ENCODE measurements at places on chromosomes 3 and 15. TPM values are rescaled to one million over a fixed set of nuclear protein-coding genes. Genes with fewer than 3 reads are reported as not detected.

Gene SCG5
- 1.8 TPM for total RNA-seq

Gene ATOSA
- 12.2 TPM for total RNA-seq

Gene SCAMP5
- 1.8 TPM for total RNA-seq

Gene ITGB5
- 170 TPM for total RNA-seq

Gene STT3B
- 85.9 TPM for total RNA-seq

Gene PLAAT1
- 9.4 TPM for total RNA-seq

Gene SEMA6D
- 0.40 TPM for total RNA-seq

Gene GOLGA8K
- not detected for total RNA-seq

Gene ITGA11
- 11.4 TPM for total RNA-seq

GRCh38 chr15:70318594-70319465 lies 221.1 kb upstream of the TLE3 start:
- peak; percentile 42 for DNase-seq

DNA sequence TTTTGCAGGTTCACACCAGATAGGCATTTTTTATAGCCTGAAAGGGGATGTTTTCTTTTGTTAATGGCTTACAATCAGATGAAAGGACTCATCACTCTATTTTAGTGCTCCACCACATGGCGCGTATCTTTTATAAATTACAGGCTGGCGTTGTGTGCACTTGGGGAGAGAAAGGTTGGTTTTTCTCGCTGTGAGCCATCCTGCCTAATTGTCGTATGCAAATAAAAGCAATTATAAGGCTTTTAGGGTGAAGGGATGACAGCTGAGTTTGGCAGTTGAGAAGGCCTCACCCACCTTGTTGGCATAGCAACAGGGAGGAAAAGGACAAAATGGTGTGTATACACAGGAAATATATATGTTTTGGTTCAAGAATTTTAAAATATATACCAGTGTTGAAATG lies 268.0 kb downstream of the NR2F2 start:
- DNase-seq = no peak

- peak; percentile 88 for DNase-seq
Measured at GRCh38 chr3:42376344-42376798, 34.0 kb downstream of the LYZL4 start.

GRCh38 chr15:70206668-70207067 lies 109.0 kb upstream of the TLE3 start:
- no peak for DNase-seq

DNA sequence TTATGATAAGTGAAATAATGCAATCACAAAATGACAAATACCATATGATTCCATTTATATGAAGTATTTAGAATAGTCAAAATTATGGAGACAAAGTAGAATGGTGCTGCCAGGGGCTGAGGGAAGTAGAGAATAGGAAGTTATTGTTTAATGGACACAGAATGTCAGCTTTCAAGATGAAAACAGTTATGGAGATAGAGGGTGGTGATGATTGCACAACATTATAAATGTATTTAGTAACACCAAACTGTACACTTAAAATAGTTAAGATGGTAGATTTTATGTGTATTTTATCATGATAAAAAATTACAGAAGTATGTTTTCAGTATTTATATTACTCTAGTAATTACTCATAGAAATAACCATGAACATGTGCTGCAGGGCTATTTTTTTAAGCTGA lies 100.8 kb upstream of the AZI2 start:
- no peak for DNase-seq

GRCh38 chr3:50649451-50649931 lies 25.2 kb upstream of the DOCK3 start:
- DNase-seq = no peak

DNA sequence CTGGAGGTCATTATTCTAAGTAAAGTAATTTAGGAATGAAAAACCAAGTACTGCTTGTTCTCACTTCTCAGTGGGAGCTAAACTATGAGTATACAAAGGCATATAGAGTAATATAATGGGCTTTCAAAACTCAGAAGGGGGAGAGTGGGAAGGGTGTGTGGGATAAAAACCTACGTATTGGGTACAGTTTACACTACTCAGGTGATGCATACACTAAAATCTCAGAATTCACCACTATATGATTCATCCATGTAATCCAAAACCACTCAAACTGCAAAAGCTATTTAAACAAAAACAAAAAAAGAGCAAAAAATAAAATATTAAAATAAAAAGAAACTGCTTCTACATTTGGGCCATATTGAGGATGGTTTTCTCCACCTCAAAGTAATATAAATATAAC lies 623.3 kb downstream of the NSUN3 start:
- DNase-seq = no peak

DNA sequence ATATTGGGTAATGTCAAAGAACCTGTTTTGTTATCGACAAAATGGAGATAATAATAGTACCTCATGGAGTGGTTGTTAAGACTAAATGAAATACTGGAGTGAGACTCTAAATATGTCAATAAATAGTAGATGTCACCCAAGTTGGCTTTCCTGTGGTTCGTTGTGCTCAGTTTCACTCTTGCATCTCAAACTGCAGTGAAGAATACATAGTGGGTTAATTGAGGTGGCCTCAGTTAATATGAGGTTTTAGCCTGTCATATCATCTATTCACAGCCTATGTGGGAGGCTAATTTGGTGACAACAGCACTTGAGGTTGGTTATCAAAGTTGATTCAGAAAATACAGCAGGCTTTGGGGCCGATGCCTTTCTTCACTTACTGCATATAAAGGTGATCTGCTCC lies 485.5 kb upstream of the SUCLG2 start:
- no peak for DNase-seq

DNA sequence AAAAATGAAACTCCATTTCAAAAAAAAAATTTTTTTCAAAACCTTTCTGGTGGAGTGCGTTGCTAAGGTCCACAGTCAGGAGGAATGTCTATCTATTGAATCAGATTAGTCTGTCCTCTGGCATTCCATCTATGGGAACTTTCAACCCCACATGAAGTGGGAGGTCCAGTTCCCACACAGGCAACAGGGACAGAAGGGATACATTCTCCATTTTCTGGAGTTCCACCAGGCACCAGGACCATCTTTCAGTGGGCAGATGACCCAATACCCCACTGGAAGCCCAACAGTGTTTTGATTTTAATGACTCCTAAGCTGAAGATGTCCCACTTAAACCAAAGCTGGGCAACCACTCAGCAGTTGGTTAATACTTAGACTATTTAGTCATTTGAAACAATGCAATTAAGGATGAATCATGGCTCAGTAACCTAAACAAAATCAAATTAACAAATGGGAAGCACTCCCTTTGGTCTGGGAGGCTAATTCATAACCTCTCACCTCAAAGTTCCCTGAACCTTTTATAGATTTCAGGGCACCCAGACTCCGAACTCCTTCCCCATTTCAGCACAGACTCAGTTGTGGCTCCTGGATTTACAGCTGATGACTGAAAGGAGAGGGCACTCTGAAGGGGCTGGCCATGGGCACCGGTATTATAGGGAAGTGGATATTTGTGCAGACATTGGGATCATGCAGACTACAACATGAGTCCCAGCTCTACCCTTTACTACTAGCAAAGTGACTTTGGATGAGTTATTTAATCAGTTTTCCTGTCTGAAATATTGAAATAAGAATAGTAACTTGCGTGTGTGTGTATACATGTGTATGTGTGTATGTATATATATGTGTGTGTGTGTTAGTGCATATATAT lies 264.3 kb upstream of the LRTM1 start:
- DNase-seq = peak; percentile 94

GRCh38 chr3:99953596-99953995 lies 135.9 kb downstream of the CMSS1 start:
- no peak for DNase-seq

GRCh38 chr3:52730681-52731080 lies 24.8 kb downstream of the SPCS1 start:
- DNase-seq = no peak

- DNase-seq = no peak
Measured at GRCh38 chr3:38325256-38325655, 21.3 kb upstream of the XYLB start.
